ENCODE measurements at places on chromosomes 16 and 17.

- no peak for DNase-seq
Measured at GRCh38 chr16:17940584-17941364, 395.8 kb downstream of the NPIPA8 start.

DNA sequence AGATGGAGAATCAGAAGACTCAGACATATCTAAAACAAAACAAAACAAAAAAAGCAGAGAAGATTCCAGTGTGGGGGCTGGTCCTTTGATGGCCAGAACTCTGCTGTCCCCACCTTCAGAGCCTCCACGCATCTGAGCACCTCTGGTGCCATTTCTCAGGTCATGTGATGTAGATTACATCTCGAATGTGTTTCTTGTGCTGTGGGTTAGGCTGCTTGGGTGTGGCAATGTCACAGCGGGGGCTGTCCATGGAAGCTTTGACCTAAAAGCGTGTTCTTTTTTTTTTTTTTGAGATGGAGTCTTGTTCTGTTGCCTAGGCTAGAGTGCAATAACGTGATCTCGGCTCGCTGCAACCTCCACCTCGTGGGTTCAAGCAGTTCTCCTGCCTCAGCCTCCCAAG, 51.2 kb downstream of the PLD6 start:
- DNase-seq = no peak

- DNase-seq = no peak
Measured at GRCh38 chr16:3716831-3717234, 491 bp downstream of the TRAP1 start.

DNA sequence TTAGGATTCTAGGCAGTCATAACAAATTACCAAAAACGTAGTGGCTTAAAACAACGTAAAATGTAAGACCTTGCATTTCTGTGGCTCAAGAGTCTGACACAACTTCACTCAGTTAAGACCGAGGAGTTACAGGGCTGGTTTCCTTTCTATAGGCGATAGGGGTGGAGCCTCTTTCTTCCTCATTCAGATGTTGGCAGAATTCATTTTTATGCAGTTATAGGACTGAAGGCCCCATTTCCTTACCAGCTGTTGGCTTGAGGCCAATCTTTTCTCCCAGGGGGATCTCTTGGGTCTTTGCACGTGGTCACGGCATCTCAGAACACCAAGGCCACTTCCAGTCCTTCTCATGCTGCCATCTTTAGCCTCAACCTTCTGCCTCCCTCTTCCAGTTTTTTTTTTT, 145.2 kb downstream of the KCNJ2 start:
- no peak for DNase-seq

DNA sequence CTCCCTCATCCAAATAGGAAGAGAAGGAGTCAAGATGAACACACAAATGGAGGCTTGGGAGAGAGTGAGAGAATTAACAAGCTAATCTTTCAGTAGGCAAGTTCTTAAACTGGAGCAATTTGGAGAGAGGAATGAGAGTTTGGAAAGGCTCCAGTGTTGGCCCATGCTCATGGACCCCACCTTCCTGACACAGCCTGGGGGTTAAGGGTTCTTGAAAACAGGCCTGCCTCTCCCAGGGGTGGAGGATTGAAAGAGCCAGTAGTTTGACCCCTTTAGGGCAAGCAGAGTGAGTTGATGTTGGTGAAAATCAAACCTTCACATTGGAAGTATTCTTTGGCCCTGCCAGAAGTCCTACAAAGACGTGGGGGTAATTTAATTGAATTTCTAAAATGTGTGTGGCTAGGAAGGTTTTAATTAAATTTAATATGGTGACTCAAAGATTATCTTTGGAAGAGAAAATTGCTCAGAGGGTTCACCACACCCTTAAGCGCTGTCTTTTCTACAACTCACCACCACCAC, 5.8 kb downstream of the HOXB3 start:
- no peak for DNase-seq
